ENCODE measurements at places on chromosomes 12 and 14. TPM values are rescaled to one million over a fixed set of nuclear protein-coding genes. Genes with fewer than 3 reads are reported as not detected.

- no peak for DNase-seq
These were observed 96.5 kb downstream of the BCAT1 start for GRCh38 chr12:24852420-24852819.

The MARK3 gene
- total RNA-seq = 88.0 TPM

The KRT79 gene
- not detected for total RNA-seq

The PLEK2 gene
- total RNA-seq = 2.5 TPM

DNA sequence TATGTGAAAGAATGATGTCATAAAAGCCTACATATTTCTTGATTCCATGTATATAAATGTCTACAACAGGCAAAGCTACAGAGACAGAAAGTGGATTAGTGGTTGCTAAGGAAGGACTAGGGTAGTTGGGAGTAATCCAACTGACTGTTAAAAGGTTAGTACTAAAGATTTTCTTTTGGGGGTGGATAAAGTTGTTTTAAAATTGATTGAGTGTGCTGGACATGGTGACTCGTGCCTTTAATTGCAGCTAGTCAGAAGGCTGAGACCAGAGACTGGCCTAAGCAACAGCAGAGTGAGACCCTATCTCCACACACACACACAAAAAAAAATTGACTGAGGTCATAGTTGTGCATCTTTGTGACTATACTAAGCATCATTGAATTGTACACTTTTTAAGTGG lies 234.3 kb downstream of the C12orf50 start:
- peak; percentile 45 for DNase-seq

All from IMR-90 (cell line).